ENCODE measurements at places on chromosomes 4 and X.

DNA sequence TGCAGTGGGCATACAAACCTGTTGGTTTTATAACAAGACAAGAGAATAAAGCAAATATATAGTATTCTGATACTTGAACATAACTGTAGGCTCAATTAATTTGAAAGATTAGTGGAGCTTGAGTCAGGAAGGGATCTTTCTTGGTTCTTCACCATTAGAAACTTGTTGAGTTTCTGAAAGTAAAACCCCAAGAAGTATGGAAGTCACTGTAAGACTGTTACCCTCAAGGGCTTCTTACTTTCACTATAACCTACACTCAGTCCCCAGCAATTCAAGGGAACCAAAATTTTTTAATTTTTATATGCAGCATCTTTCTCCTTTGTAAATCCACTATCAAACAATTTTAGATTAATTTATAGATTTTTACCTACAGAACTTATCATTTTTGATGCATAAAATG lies 2019.2 kb upstream of the ADGRL3 start:
- DNase-seq, result no peak

- DNase-seq, result no peak
Measured at GRCh38 chrX:2320580-2321327, 180.0 kb downstream of the DHRSX start.

GRCh38 chrX:97602465-97603258 lies 719.0 kb downstream of the RPA4 start:
- DNase-seq, result no peak

DNA sequence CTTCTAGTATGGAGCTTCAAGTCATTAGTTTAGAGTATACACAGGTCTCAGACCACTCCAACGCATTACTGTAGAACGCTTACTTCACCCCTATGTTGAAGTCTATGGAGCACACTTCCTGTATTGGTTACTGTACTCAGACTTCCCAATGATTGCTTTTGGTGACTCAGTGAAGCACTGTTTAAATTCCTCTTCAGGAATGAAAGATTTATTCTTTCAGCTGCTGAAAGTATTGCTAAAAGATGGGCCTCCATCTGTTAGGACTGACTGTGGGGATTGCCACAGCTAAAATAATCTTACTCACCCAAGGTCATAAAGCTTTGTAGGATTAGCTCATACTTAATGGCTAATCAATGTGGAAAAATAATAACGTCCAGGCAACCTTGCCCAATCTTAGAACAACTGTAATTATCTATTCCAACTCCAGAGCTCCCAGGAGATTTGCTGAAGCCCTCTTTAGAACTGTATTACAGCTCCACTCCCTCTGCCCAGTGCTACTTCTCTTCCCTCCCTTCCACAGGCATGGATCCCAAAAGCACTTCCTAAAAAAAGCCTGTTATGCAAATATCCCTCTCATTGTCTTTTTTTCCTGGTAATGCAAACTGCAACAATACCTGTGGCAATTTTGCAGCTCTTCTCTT lies 281.9 kb upstream of the HS3ST1 start:
- DNase-seq, result no peak

GRCh38 chr4:150181536-150181935 lies 103.3 kb downstream of the DCLK2 start:
- DNase-seq, result no peak
